ENCODE measurements at places on chromosomes 6 and 20. TPM values are rescaled to one million over a fixed set of nuclear protein-coding genes. Genes with fewer than 3 reads are reported as not detected.

- peak; percentile 58 for DNase-seq
These were observed at the start of gene SLC22A23 for GRCh38 chr6:3456898-3457709. Gene SLC22A23, minus strand, starts transcription at chr6:3457050. Its CDS starts 491 bp downstream, at chr6:3456559.

TBX18 gene
- polyA plus RNA-seq, result 9.5 TPM

GRCh38 chr6:10310826-10311225 lies 104.0 kb downstream of the TFAP2A start:
- DNase-seq, result no peak

COL9A1 gene
- polyA plus RNA-seq, result 39.5 TPM

PRIM2 gene
- 16.9 TPM for polyA plus RNA-seq

SLC25A27 gene
- polyA plus RNA-seq, result 44.8 TPM

- no peak for DNase-seq
These were observed 69.7 kb upstream of the PMEPA1 start for GRCh38 chr20:57779401-57780003.

TCP11 gene
- polyA plus RNA-seq, result 1.8 TPM

TPBG gene
- 30.5 TPM for polyA plus RNA-seq
